Aorta (tissue), 5 donors: ENCODE measurements at places on chromosomes 16 and 17. TPM values are rescaled to one million over a fixed set of nuclear protein-coding genes. Genes with fewer than 3 reads are reported as not detected.

DNA sequence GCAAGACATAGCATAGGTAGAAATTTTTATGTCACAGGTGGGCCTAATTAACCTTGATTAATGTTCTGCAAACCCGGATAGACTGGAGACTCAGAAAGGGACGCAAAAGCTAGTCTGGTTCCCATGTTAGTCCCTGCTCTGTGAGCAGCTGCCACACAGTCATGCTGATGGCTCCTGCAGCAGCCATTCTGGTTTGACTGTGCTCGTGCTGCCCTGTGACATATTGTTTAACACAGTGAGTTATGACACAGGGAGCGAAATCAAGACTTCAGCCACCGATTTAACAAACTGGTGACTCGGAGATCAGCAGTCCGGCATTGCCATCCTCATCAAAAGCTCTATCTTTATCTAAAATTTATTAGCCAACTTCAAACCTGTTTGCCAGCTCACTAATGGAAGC is 169.8 kb downstream of the WWOX start:
- H3K4me3 ChIP-seq, result no peak overlapping the region
- no peaks in the 10 kb centered on the region for H3K27me3 ChIP-seq
- DNase-seq, result no peak

DNA sequence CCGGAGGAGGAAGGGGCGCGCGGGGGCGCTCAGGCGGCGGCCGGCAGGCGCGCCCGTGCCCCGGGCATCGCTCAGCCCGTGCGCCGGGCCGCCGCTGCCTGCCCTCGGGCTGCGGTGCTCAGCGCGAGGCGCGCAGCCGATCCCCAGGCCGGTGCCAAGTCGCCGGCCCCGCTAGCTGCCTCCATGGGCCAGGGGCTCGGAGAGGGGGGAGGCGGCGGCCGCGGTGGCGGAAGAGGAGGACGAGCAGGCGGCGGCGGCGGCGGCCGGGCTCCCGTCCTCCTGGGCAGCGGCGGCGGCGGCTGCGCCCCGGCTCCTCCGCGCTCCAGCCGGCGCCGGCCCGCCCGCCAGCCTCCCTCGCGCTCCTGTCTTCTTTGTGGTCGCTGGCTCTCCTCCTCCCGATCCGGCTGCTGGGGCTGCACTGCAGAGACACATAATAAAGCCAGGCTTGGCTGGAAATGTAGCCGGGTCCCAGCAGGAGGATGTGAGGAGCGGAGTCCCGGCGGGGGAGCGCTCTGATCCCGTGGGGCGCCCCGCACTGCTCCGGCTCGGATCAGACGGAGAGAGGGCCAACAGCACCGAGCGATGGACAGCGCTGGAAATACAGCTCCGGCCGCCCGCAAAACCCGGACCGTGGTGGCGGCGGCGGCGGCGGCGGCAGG is 889 bp upstream of the ZNF423 start:
- H3K4me1 ChIP-seq, result no peaks in the 10 kb centered on the region
- no peaks in the 10 kb centered on the region for H3K36me3 ChIP-seq
- H3K27ac ChIP-seq, result no peak overlapping the region
- H3K4me3 ChIP-seq, result peak overlapping the region; percentile 86

DNA sequence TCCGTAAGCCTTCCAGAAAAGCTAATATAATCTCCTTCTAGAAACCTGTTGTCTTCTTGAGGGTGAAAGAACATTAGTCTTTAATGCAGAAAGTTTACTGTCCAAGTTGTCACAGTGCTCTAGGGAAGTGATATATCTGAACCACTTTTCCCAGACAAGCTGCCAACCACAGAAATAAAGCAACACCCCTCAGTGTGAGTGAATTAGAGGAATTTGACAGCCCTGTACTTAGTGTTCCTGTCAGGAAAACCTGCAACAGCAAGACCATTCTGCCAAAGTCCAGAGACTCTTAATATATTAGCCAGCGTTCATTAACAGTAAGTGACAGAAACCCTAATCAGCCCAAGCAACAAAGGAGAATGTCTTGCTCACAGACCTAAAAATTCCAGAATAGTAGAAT is 137.7 kb downstream of the KATNIP start:
- H3K4me1 ChIP-seq, result no peaks in the 10 kb centered on the region
- no peak overlapping the region for H3K4me3 ChIP-seq
- no peak overlapping the region for H3K27ac ChIP-seq

DNA sequence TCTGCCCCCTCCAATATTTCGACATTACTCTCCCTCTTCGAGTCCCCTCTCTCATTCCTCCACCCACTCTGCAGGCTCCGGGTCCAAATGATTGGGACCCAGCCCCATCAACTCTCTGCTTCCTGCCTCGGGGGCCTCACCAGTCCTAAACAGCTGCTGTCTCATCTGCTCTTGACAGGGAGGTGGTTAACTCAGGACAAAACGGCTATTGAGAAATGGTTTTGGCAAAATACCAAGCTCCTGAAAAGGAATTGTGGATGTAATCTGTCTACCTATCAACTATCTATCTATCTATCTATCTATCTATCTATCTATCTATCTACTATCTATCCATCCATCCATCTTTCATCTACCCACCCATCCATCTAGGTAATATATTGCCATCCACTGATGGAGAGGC is 2.2 kb downstream of the CD300H start:
- no peaks in the 10 kb centered on the region for H3K36me3 ChIP-seq
- no peak for DNase-seq
- H3K27me3 ChIP-seq, result no peaks in the 10 kb centered on the region
- H3K4me3 ChIP-seq, result no peak overlapping the region
- H3K4me1 ChIP-seq, result no peaks in the 10 kb centered on the region

DNA sequence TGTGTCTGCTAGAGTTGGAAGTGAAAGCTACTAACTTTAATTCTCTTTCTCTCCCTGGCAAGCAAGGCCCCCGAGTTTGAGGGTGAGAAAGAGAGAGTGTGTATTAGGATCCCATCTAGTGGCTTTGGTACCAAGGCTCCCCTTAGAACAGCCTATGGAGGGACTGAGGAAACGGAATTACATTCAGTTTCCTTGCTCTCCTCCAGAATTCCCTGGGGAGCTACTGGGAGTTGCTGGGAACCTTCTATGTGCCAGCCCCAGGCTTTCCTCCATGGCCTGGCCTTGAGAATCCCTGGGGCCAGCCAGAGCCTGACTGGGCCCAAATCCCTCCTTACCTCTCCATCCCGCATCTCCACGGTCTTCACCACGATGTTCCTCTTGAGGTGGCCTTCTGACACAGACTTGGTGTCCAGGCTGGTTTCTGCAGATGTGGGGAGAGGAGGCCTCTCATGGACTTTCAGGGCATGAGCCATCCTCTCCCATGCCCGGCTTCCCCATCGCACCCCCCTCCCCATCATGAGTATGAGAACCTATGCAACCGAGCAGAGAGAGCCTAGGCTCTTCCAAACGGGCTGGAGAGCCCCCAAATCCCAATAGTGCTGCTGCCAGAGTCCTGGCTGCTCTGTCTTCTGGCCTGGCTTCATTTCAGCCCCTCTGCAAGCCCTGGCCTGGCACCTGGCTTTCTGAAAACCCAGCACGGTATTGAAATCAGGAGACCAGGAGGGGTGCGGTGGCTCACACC is 7.4 kb downstream of the GFAP start:
- H3K36me3 ChIP-seq, result no peaks in the 10 kb centered on the region
- no peaks in the 10 kb centered on the region for H3K4me1 ChIP-seq
- no peak overlapping the region for H3K27ac ChIP-seq
- no peaks in the 10 kb centered on the region for H3K27me3 ChIP-seq
- no peak overlapping the region for H3K4me3 ChIP-seq

GRCh38 chr17:81452551-81452950 is 57.3 kb downstream of the BAHCC1 start:
- no peak overlapping the region for H3K27ac ChIP-seq
- H3K36me3 ChIP-seq, result no peaks in the 10 kb centered on the region
- no peak for DNase-seq
- H3K4me3 ChIP-seq, result no peak overlapping the region

GRCh38 chr17:39011907-39012468 is 44.8 kb upstream of the FBXO47 start:
- H3K4me3 ChIP-seq, result no peak overlapping the region
- H3K36me3 ChIP-seq, result no peaks in the 10 kb centered on the region
- no peaks in the 10 kb centered on the region for H3K27me3 ChIP-seq

GRCh38 chr16:21179126-21179982 is 20.9 kb downstream of the LDAF1 start:
- no peak overlapping the region for H3K4me3 ChIP-seq
- DNase-seq, result no peak
- peaks cover 7% of the 10 kb centered on the region for H3K36me3 ChIP-seq
- no peaks in the 10 kb centered on the region for H3K27me3 ChIP-seq

- no peaks in the 10 kb centered on the region for H3K36me3 ChIP-seq
- no peaks in the 10 kb centered on the region for H3K4me1 ChIP-seq
- H3K4me3 ChIP-seq, result no peak overlapping the region
- DNase-seq, result no peak
- H3K27ac ChIP-seq, result no peak overlapping the region
- H3K27me3 ChIP-seq, result no peaks in the 10 kb centered on the region
Observed at GRCh38 chr16:17058471-17058870, 412.3 kb downstream of the XYLT1 start.

DNA sequence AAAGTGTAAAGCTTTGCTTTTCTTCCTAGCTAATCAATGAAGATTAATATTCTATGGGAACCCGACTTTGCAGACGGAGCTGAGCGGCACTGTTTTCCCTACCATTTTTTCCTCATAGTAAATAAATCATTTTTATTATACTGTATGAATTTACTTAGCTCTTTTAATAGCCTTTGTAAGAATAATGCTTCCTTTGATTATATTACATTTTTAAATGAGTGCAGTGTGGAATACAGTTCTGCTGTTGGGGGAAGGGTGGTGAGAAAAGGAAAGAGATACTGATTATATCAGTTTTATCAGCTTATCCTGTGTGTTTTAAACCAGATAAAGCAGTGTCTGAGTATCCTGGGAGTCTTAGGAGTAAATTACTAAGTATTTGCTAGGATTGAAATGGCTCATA is 221.4 kb upstream of the RBFOX1 start:
- DNase-seq, result no peak
- no peak overlapping the region for H3K27ac ChIP-seq
- H3K4me3 ChIP-seq, result no peak overlapping the region
- no peaks in the 10 kb centered on the region for H3K36me3 ChIP-seq

- H3K4me3 ChIP-seq, result no peak overlapping the region
- peaks cover 5% of the 10 kb centered on the region for H3K4me1 ChIP-seq
- H3K27ac ChIP-seq, result no peak overlapping the region
- no peaks in the 10 kb centered on the region for H3K36me3 ChIP-seq
Observed at GRCh38 chr16:50599494-50599893, 51.3 kb downstream of the NKD1 start.

- H3K4me1 ChIP-seq, result no peaks in the 10 kb centered on the region
- no peak overlapping the region for H3K4me3 ChIP-seq
- no peaks in the 10 kb centered on the region for H3K27me3 ChIP-seq
- DNase-seq, result no peak
- no peaks in the 10 kb centered on the region for H3K36me3 ChIP-seq
Observed at GRCh38 chr17:45770632-45771270, 13.4 kb upstream of the CRHR1 start.

GRCh38 chr16:50584033-50584722 is 36.0 kb downstream of the NKD1 start:
- no peaks in the 10 kb centered on the region for H3K27me3 ChIP-seq
- no peaks in the 10 kb centered on the region for H3K36me3 ChIP-seq
- no peak overlapping the region for H3K4me3 ChIP-seq
- peak overlapping the region; percentile 63 for H3K27ac ChIP-seq
- DNase-seq, result peak; percentile 50
- peaks cover 19% of the 10 kb centered on the region for H3K4me1 ChIP-seq

DNA sequence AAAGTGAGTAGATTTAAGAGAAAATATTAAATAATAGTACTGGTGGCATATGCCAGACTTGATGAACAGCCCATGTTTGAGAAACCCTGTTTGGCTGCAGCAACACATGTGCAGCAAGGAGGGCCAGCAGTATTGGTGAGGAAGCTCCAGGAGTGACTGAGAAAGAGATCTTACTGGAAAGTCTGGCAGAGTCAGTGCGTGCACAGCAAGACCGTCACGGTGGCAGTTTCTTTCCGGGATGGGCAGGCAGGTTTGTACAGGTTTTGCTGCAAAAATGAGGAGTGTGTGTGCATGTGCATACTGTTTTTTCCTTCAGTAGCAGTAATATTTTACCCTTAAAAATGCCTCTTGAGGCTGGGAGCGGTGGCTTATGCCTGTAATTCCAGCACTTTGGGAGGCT is 41.4 kb downstream of the KSR1 start:
- H3K27me3 ChIP-seq, result no peaks in the 10 kb centered on the region
- no peaks in the 10 kb centered on the region for H3K36me3 ChIP-seq
- H3K4me1 ChIP-seq, result no peaks in the 10 kb centered on the region
- DNase-seq, result peak; percentile 24
- no peak overlapping the region for H3K27ac ChIP-seq

GRCh38 chr17:77778636-77779489 is 179.6 kb upstream of the TNRC6C start:
- peak; percentile 92 for DNase-seq
- H3K4me3 ChIP-seq, result no peak overlapping the region
- H3K4me1 ChIP-seq, result no peaks in the 10 kb centered on the region
- H3K27ac ChIP-seq, result peak overlapping the region; percentile 91
- H3K27me3 ChIP-seq, result no peaks in the 10 kb centered on the region

- no peaks in the 10 kb centered on the region for H3K4me1 ChIP-seq
- H3K27me3 ChIP-seq, result no peaks in the 10 kb centered on the region
- H3K36me3 ChIP-seq, result no peaks in the 10 kb centered on the region
- no peak for DNase-seq
- H3K4me3 ChIP-seq, result no peak overlapping the region
Observed at GRCh38 chr16:35525979-35526590, 2066.7 kb downstream of the TP53TG3F start.

DNA sequence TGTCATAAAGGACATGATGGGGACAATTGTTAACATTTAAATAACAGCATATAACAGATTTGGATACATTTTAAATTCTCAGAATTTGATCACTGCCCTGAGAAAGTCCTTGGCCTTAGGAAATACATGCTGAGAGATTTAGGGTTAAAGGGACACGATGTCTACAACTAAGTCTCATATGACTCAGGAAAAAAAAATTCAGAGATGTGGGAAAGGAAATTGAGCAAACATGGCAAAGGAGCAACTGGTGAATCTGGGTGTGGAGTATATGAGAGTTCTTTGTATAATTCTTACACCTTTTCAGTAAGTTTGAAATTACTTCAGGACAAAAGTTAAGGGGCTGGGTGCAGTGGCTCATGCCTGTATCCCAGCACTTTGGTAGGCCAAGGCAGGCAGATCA is 18.2 kb downstream of the MPP3 start:
- peaks cover 2% of the 10 kb centered on the region for H3K36me3 ChIP-seq
- DNase-seq, result no peak
- H3K27ac ChIP-seq, result no peak overlapping the region
- no peak overlapping the region for H3K4me3 ChIP-seq
- H3K27me3 ChIP-seq, result no peaks in the 10 kb centered on the region

- no peaks in the 10 kb centered on the region for H3K36me3 ChIP-seq
- no peak for DNase-seq
- H3K27me3 ChIP-seq, result no peaks in the 10 kb centered on the region
- no peak overlapping the region for H3K4me3 ChIP-seq
- H3K4me1 ChIP-seq, result no peaks in the 10 kb centered on the region
- H3K27ac ChIP-seq, result no peak overlapping the region
Observed at GRCh38 chr17:77877036-77877435, 81.5 kb upstream of the TNRC6C start.

- H3K4me1 ChIP-seq, result no peaks in the 10 kb centered on the region
- H3K27ac ChIP-seq, result no peak overlapping the region
- DNase-seq, result no peak
- H3K4me3 ChIP-seq, result no peak overlapping the region
- H3K27me3 ChIP-seq, result no peaks in the 10 kb centered on the region
- no peaks in the 10 kb centered on the region for H3K36me3 ChIP-seq
Observed at GRCh38 chr16:85656351-85657266, 32.1 kb downstream of the GINS2 start.

TAT gene
- not detected for total RNA-seq

ATP5PD gene
- 149 TPM for total RNA-seq

KRTAP1-1 gene
- total RNA-seq, result not detected

TELO2 gene
- 25.6 TPM for total RNA-seq

MRPL58 gene
- total RNA-seq, result 17.4 TPM

RNF222 gene
- not detected for total RNA-seq

ARHGAP27 gene
- total RNA-seq, result 41.0 TPM
